ENCODE measurements at places on chromosomes 4 and X. TPM values are rescaled to one million over a fixed set of nuclear protein-coding genes. Genes with fewer than 3 reads are reported as not detected.

IBSP gene
- not detected for total RNA-seq

MAGED2 gene
- 120 TPM for total RNA-seq

HTN3 gene
- not detected for total RNA-seq

DAPP1 gene
- total RNA-seq = not detected

OTUD6A gene
- not detected for total RNA-seq
